HEK293T (cell line): ENCODE measurements at places on chromosomes 4 and X.

DNA sequence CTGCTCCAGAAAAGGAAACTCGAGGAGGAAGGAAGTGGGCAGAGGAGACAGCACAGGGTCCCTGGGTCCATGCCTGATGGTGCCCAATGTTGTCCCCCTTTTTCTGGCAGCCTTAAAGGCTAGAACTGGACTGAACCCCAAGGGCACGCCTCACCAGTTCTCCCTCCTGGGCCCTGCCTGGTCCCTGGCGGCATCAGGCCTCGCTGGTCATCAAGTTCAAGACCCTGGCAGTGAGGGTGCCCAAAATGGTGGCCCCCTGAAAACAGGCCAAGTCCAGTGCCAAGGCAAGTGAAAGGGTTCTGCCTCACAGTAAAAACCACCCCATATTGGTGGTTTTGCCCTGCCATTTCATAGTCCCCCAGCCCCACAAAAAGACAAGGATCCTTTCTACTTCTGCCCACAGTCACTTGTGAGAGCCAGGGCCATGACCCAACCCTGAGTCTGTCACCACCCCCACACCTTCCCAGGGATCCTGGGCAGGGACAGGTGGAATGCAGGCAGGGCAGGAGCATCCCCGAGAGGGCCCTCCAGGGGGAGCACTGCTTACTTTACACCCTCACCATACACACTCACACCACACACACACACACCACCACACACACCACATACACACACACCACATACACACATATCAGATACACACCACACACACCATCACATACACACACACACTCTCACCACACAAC lies 107.6 kb downstream of the DCTD start:
- DNase-seq = no peak

- no peak for DNase-seq
These were observed 202.5 kb downstream of the NSUN7 start for GRCh38 chr4:40952217-40952616.

DNA sequence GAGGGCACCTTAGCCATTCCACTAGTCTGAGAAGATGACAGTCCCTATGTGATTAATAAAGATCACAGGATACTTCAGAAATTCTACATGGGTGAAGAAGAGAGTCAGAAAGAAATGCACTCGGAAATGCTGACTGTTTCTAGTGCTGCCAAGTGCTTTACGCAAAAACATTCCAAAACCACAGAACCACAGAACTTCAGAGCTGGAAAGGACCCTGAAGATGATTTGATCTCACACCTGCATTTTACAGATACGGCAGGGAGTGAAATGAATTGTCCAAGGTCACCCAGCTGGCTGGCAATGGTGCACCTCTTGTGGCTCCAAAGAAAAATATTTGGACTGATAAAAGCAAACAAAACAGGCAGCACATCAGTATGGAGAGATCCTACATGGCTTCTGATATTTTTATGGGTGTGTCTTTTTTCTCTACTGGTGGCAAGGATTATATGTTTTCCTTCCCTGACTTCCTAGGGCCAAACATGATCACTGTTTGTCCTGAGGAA lies 115.9 kb downstream of the MAML3 start:
- DNase-seq = no peak

GRCh38 chr4:184189966-184190365 lies 27.7 kb downstream of the ENPP6 start:
- no peak for DNase-seq

DNA sequence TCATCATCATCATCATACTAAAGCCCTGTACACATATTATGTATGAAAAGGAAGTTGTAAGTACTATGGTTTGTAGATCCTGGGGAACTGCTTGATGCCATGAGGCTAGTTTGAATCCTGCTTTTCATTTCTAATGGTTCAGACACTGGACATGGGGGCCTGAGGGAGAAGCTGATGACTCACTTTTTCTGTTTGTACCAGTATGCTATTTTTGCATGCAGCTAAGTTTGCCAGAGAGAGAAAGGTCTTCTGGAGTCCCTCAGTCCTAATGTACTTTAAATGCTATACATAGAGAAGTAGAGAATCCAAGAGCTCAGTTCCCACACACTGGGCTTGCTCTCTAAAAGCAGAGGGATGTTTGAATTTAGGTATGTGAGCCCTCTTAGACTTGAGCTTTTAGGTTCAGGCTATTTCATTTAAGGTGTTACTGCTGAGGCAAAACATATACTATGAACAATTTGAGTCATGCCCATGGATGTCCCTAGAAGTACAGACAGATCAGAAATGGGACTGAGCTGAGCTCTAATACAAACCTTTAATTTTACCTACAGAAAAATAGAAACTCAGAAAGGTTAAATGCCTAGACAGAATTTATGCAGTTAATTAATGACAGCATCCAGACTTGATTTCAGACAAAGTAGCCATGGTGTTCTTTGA lies 17.6 kb upstream of the HS3ST1 start:
- no peak for DNase-seq

DNA sequence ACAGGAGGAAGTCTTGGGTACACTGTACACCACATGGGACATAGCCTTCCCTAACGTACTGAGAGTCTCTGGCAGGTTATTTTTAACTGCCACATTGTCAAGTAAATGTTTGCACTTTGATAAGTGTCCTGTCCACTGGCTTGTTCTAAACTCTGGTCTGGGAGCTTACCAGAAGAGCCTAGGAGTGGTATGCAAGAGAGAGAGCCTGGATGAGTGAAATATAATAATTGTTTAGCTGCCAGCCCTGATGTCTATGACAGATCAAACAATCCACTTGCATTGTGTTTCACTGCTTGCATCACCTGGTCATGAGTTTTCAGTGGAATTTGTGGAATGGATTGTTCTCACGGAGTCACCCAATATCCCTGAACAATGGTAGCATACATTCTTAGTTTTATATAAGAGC lies 91.6 kb downstream of the SHROOM3 start:
- DNase-seq = no peak

DNA sequence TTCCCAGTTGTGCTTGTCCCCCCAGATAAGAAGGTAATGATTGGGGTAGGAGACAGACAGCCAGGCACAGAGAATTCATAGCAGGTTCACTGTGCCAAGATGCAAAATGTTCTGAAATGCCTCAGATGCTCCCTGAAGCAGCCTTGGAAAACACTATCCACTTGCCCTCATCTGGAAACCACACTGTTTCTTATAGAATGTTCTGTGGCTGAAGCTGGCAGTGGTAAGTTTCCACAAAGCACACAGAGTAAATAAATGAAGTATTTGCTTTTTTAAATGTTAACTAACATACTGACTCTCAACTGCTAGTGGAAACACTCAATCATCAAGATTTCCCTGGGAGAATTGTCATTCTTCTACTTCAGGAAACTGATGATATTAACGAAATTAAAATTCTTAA lies 311.4 kb downstream of the PRDM5 start:
- no peak for DNase-seq

DNA sequence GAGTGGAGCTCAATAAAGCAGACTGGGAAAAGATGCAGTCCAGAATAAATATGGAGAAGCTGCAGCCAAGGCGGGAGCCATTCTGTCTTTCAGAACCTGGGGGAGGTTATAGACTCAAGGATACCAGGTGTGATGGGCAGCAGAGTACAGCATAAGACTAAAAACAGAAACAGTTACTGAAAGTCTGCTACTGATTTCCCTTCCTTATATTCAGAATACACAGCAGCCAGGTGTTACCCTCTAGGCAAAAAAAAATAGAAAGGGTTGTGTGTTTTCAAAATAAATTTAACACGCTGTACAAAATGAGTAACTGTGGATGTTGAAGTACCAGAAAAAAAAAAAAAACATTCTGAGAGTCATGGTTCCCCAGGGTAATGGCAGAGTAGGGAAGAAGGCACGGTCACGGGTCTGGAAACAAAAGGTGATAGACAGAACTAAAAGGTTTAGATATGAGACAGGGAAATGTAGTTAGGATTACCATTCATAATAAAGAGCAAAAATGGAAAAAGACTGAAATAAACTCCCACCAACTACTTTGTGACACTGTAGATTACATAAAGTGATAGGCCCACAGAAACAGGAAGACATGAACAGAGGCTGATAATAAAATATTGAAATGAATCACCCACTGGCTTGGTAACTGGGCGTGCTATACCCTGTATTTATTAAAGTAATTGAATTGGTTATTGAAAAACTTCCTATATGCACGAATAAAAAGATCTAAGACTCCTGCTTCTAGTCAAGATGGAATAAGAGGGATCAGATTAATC lies 10.8 kb upstream of the HHIP start:
- no peak for DNase-seq

- DNase-seq = no peak
These were observed 705.1 kb downstream of the CENPC start for GRCh38 chr4:66840178-66840577.

- DNase-seq = peak; percentile 16
These were observed 211.9 kb upstream of the UGT8 start for GRCh38 chr4:114386637-114387233.

GRCh38 chrX:155959018-155959587 lies 38.4 kb upstream of the IL9R start:
- no peak for DNase-seq

DNA sequence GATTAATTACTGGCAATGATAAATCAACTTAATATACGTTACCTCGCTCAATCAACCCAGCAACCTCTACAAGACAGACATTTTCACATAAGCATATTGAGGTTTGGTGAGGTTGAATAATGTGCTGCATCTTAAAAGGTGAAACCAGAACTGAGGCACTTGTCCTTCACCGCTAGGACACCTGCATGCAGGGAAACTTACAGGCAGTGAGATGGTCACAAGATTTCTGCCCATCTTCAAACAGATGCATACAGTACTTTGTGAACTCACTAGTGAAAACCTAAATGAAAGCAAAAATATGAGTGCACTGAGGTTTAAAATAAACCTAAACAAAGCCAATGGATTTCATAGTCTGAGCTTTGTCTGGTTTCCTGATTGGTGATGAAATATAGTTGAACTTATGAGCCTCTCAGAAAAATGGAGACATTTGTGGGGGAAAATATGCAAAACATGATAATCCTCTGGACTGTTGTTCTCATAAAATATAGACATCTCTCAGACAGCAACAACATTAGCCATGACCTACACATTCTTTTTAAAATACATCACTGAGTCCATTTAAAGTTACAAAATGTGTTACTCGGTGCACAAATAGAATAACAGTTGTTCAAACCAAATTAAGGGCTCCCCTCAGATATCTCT lies 20.9 kb upstream of the PRSS12 start:
- DNase-seq = no peak

- no peak for DNase-seq
These were observed 1.1 kb downstream of the KLHL15 start for GRCh38 chrX:24025741-24026403.

DNA sequence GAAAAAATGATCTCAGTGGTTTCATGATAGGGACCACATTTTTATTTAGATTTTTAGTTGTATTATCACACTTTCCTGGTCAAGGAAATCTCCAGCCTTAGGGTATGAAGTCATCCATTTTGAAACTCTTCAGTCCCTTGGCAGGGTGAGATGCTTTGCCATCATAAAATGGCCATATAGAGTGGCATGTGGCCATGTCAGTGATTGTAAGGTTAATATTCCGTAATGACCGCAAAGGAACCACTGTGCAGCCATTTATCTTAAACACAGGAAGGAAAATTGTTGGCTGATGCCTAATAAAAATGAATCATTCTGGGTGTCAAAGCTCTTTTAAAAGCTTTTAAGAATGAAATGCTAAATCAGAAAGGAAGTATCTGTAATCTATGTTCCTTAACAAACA lies 35.6 kb downstream of the COMMD8 start:
- DNase-seq = no peak

- no peak for DNase-seq
These were observed 133.3 kb downstream of the COL25A1 start for GRCh38 chr4:109169170-109169569.

DNA sequence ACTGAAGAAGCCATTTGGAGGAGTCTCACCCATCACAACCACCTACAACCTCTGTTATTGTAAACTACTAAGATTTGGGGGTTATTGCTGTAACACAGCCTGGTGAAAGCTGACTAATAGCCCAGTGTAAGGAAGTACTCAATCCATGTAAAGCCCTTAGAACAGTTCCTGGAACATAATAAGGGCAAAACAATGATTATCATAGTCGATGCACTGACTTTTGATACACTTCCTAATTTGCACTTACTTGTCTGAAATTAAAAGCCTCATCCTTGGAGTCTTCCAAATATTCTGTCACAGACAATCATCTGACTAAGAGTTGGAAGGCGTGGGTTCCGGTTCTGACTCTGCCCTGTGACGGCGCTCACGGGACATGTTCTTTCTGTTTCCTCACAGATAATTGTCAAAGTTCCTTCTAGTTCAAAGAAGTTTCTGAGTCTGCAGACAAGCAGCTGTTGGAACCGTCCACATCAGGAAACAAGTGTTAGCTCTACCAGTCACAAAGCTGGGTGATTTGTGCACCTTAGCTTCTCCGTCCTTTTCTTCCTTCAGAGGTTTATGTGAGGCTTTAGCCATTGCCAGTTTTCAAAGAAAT lies 33.4 kb upstream of the RASGEF1B start:
- DNase-seq = no peak

DNA sequence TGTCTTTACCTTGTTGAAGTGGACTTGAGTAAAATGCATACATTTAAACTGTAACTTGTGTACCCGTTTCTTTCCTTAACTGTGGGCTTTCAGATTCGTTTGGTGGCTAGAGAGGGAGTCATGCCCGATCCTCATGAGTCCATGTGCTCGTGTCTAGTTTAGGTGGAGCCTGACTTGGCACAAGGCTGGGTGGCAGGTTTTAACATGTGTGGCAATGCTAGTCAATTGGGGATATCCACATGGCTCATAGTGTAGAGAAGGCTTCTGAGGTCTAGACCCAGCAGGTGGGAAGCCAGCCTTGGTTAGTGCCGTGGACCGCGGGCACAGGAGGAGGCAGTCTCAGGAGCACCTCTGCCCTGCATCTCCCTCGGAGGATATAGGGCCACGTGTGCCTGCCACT lies 48.5 kb upstream of the CLCN4 start:
- no peak for DNase-seq

DNA sequence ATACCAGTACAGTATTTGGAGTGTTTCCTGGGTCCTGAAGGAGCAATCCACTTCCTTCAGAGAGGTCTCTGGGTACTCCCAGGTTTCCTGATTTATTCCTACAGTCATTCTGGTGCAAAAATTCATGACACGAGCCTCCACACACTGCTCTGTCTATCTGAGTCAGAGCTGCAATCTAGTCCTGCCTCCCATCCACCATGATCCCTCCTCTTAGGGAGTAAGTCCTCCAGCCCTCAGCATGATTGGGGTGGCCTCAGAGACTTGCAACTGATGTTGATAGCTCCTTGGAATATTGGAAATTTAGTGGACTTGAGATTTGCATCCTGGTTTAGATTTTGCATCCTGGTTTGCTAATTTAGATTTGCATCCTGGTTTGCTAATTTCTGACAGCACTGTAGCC lies 20.5 kb downstream of the CNGA1 start:
- no peak for DNase-seq

GRCh38 chrX:45323387-45323786 lies 122.7 kb upstream of the DIPK2B start:
- DNase-seq = no peak

- DNase-seq = no peak
These were observed 43.3 kb upstream of the AGA start for GRCh38 chr4:177485528-177485927.

- peak; percentile 39 for DNase-seq
These were observed 278.6 kb downstream of the ADGRA3 start for GRCh38 chr4:22237155-22237751.

GRCh38 chrX:130091980-130092522 lies 18.2 kb downstream of the ELF4 start:
- DNase-seq = no peak

GRCh38 chr4:127364911-127365310 lies 267.8 kb upstream of the INTU start:
- no peak for DNase-seq

- DNase-seq = no peak
These were observed 81.4 kb downstream of the EVC2 start for GRCh38 chr4:5626913-5627312.

- no peak for DNase-seq
These were observed 425.2 kb upstream of the FTHL17 start for GRCh38 chrX:31497086-31497485.
